CD4-positive, alpha-beta T cell treated with Interleukin-4 for 1 hour (primary cell): ENCODE measurements at places on chromosomes 5 and 9.
A peak's percentile ranks its signal among the peaks of the same experiment; 100 is the strongest.

DNA sequence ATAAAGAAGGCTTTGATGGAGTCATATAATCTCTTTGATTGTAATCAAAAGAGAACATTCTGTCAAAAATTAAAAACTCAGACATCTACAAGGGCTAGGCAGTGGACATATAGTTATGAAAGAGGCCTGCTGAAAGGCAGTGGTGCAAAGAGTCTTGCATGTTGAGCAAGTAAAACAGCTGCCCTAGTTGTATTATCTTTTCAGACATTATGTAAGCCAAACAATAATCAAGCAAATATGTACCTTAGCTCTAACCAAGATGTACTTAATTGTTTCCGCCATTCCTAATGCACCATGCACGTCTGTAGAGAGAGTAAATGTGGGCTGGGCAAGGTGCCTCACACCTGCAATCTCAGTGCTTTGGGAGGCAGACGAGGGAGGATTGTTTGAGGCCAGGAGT is 14.3 kb downstream of the GAPT start:
- DNase-seq, result no peak

DNA sequence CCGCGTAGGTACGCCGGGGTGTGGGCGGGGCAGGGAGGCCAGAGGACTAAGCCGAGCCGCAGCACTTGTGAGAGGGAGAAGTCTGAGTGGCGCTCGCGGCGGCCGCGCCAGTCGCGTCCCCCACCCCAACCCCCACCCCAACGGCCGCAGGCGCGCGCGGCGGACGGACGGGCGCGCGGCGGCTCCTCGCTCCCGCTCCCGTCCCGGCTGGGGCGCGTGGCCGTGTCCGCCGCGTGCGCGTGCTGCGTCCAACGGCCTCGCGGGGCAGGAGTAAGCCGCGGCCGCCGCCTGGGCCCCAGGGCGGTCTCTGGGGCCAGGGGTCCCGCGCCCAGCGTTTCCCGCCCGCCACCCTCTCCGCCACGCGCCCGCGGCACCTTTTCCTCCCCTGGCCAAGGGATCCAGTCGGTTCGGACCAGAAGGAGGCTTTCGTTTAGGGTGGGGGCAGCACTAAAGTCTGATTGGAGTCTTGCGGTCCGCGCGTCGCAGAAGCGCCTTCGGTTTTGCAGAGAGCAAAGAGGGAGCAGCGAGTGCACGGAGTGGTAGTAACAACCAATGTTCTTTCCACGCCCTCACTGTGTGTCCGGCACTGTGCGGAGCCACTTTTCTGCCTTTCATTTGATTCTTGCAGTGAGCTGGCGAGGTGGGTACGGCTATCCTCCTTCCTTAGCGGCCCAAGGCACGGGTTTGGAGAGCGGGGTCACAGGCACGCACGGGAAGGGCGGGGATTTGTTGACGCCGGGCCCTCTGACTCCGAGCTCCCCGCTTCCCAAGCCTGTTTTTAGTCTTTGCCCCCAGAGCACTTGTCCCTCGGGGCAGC is 483 bp downstream of the G3BP1 start:
- peak; percentile 24 for DNase-seq

GRCh38 chr5:57007344-57007743 is 55.4 kb upstream of the MIER3 start:
- DNase-seq, result no peak

- DNase-seq, result no peak
Observed at GRCh38 chr5:164277720-164278119, 772.3 kb downstream of the MAT2B start.

- DNase-seq, result no peak
Observed at GRCh38 chr9:136578626-136578914, 32.7 kb upstream of the NOTCH1 start.

GRCh38 chr5:179796877-179797608 is 3.3 kb downstream of the LTC4S start:
- no peak for DNase-seq

- no peak for DNase-seq
Observed at GRCh38 chr5:42851481-42851880, 39.8 kb upstream of the SELENOP start.

GRCh38 chr9:33926746-33927485 is 110.0 kb downstream of the UBE2R2 start:
- DNase-seq, result no peak

GRCh38 chr5:126374109-126374416 is 49.1 kb upstream of the GRAMD2B start:
- no peak for DNase-seq

DNA sequence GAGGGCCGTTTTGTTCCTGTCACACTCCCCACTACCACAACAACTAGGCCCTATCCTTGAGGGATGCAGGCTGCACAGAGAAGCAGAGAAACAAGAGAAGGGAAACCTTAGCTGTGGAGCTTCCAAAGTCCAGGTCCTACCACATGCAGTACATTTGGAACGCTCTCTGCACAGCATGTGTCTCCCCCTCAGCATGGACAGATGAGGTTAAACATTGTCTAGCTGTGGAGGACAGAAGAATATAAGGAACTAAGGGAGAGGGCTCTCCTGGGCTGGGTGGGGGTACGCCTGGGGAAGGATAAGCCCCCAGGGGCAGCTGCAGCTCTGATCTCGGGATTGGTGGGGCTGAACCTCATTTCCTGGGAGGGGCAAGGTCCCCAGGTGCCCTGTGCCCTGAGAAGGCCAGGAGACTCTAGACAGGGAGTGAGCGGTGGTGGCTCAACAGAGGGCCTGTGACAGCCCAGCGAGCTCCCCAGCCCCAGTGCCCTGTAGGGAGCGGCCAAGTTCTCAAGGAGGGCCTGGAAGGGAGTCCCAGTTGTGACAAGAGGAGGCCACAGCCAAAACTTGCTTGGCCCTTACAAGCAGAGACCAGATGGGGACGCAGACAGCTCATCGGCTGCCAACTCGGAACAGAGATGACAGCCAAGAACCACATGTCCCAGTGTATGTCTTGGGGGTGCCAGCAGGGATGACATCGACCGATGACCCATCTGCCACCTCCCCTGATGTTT is 30.1 kb downstream of the TSPAN17 start:
- no peak for DNase-seq
